Suprapubic skin (tissue), 4 donors: ENCODE measurements at places on chromosomes 1 and 21. TPM values are rescaled to one million over a fixed set of nuclear protein-coding genes. Genes with fewer than 3 reads are reported as not detected.

DNA sequence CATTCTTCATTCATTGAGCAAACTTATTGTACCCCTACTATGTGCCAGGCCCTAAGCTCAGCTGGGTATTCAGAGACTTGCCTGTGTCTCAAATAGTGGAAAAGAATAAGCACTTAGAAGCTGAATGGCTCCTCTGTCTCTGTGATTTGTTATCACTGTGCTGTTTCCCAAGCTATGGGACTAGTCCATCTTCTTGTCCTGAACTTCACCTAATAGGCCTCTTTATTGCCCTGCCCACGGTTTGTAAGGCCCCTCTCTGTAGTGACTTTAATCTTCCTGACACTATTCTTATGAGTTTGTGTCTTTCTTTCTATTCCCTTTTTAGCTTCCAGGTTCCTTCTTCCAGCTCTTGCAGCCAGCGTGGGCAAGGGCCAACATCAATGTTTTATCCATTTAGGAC is 85.4 kb upstream of the LPGAT1 start:
- no peaks in the 10 kb centered on the region for H3K36me3 ChIP-seq
- H3K4me1 ChIP-seq: peaks cover 10% of the 10 kb centered on the region
- H3K27me3 ChIP-seq: no peaks in the 10 kb centered on the region
- H3K4me3 ChIP-seq: no peak overlapping the region
- DNase-seq: no peak

DNA sequence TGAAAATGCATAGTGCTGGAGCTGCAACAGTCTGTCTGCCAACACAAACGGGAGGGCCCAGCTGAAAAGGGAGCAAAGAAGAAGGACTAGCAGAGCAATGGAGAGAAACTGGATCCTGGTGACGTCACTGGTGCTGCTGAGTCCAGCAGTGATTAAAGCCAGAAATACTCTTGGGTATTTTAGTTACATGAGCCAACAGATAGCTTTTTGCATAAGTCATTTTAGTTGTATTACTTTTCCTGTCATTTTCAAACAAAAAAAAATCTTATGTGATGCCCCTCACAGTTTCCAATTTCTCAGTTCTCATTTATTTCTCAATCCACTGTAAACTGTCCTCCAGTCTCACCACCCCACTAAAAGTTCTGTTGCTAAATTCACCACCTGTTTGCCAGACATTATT is 38.7 kb upstream of the NEK7 start:
- no peaks in the 10 kb centered on the region for H3K4me1 ChIP-seq
- H3K36me3 ChIP-seq: no peaks in the 10 kb centered on the region
- H3K4me3 ChIP-seq: no peak overlapping the region
- no peak overlapping the region for H3K27ac ChIP-seq
- no peaks in the 10 kb centered on the region for H3K27me3 ChIP-seq
- DNase-seq: no peak

DNA sequence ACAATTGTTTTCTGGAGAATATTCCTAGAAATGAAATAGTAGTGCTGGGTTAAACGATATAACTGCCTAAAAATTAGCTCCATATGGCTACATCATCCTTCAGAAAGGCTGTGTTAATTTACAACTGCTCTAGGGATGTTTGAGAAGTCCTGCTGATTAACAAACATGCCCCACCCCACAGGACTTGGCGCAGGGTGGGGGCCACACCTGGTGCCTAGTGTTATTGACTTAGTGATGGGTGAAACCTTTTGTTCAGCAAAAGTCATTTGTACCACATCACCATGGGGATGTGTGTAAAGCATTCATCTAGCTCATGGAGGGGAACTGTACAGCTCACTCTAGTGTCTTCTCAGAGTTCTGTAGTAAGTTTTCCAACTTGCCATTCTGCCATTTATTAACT is 492.8 kb downstream of the CAMTA1 start:
- H3K4me1 ChIP-seq: no peaks in the 10 kb centered on the region
- peaks cover 14% of the 10 kb centered on the region for H3K27me3 ChIP-seq
- H3K27ac ChIP-seq: no peak overlapping the region
- no peak overlapping the region for H3K4me3 ChIP-seq

The KLHDC7A gene
- not detected for total RNA-seq

The LCE3A gene
- total RNA-seq: not detected

DNA sequence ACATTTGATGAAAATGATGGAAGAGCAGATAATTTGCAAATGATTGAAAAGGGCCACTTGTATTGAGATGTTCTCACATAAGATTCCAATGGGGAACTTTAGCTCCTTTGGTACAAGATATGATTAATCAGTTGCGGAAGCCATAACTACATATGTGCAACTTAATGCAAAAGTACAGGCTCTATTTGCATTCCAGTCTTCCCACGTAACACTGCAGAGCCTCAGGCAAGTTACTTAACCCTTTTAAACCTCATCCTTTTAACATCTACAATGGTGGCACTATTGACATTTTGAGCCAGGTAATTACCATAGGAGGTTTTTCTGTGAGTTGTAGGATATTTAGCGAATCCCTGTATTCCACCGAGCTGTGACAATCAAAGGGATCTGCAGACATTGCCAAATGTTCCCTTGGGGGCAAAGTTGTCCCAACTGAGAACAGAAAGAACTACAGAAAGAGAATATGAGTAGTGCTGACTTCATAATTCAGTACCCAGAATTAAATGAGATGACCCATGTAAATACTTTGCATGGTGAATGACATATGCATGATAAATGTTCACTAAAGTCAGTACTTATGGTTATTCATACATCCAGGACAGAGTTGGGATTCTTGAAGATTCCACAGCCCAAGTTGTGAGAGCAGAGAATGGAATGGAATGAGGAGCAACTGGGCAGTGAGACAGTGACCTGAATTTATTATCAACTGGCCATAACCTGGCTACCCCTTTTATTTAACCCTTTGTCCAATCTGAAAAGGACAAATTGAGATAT is 62.6 kb downstream of the SPAG17 start:
- H3K27me3 ChIP-seq: no peaks in the 10 kb centered on the region
- no peak overlapping the region for H3K4me3 ChIP-seq
- peaks cover 12% of the 10 kb centered on the region for H3K4me1 ChIP-seq

The RNASEL gene
- total RNA-seq: 4.1 TPM

- no peaks in the 10 kb centered on the region for H3K36me3 ChIP-seq
- peaks cover 12% of the 10 kb centered on the region for H3K4me1 ChIP-seq
- no peak overlapping the region for H3K27ac ChIP-seq
- H3K27me3 ChIP-seq: no peaks in the 10 kb centered on the region
- no peak for DNase-seq
These were observed 5.1 kb downstream of the CLCNKB start for GRCh38 chr1:16048573-16049189.

The FCRL2 gene
- total RNA-seq: not detected

- no peak for DNase-seq
- no peaks in the 10 kb centered on the region for H3K36me3 ChIP-seq
- H3K4me1 ChIP-seq: no peaks in the 10 kb centered on the region
- H3K4me3 ChIP-seq: no peak overlapping the region
- no peak overlapping the region for H3K27ac ChIP-seq
These were observed 54.7 kb downstream of the LHX8 start for GRCh38 chr1:75188892-75189291.

The TCHHL1 gene
- total RNA-seq: 4.4 TPM

GRCh38 chr1:215407575-215407974 is 159.5 kb upstream of the KCTD3 start:
- H3K4me1 ChIP-seq: no peaks in the 10 kb centered on the region
- H3K36me3 ChIP-seq: no peaks in the 10 kb centered on the region
- H3K27ac ChIP-seq: peak overlapping the region; percentile 68
- no peaks in the 10 kb centered on the region for H3K27me3 ChIP-seq
- H3K4me3 ChIP-seq: no peak overlapping the region

DNA sequence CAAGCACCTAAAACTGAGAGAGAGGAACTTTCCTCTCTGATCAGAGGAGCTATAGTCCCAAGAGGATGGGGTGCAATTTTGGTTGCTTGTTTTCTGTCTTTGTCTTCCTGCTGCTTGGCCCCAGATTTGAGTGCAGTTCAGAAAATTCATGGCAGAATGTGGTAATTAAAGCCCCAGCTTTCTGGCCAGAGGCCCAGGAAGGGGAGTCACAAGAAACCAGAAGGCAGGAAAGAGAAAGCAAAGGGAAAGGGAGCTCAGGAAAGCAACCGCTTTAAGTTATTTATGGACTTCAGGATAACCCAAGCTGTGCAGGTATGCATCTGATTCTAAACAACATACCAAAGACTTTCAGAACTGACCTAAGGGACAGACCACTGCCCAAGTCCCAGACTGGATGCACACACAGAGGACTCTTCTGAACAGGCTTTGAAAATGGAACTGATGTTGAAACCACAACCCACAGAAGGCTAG is 88.8 kb downstream of the ST3GAL3 start:
- DNase-seq: no peak
- no peak overlapping the region for H3K4me3 ChIP-seq
- no peaks in the 10 kb centered on the region for H3K4me1 ChIP-seq
- no peaks in the 10 kb centered on the region for H3K27me3 ChIP-seq

DNA sequence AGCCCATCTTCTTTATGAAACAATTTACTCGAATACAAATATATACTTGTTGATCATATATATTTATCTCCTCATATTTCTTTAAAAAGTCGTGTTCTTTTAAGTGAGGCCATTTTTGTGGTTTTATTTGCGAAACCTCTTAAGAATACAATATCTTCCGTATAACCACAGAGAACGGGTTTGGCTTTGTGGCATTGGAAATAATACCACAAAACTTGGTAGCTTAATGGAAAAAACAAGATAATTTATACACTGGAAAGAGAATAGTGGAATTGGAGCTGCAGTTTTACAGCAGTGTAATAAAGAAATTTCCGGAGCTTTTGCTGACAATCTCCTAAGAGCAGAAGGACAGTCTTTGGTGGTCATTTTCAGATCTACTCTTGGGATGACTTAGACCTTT is 29.4 kb downstream of the PTGFR start:
- no peaks in the 10 kb centered on the region for H3K36me3 ChIP-seq
- DNase-seq: no peak
- H3K27me3 ChIP-seq: no peaks in the 10 kb centered on the region

The ANGPTL3 gene
- total RNA-seq: not detected

- H3K27me3 ChIP-seq: no peaks in the 10 kb centered on the region
- DNase-seq: no peak
- no peaks in the 10 kb centered on the region for H3K36me3 ChIP-seq
- H3K4me1 ChIP-seq: no peaks in the 10 kb centered on the region
- H3K4me3 ChIP-seq: no peak overlapping the region
These were observed 81.0 kb downstream of the MIS18A start for GRCh38 chr21:32197896-32198295.

DNA sequence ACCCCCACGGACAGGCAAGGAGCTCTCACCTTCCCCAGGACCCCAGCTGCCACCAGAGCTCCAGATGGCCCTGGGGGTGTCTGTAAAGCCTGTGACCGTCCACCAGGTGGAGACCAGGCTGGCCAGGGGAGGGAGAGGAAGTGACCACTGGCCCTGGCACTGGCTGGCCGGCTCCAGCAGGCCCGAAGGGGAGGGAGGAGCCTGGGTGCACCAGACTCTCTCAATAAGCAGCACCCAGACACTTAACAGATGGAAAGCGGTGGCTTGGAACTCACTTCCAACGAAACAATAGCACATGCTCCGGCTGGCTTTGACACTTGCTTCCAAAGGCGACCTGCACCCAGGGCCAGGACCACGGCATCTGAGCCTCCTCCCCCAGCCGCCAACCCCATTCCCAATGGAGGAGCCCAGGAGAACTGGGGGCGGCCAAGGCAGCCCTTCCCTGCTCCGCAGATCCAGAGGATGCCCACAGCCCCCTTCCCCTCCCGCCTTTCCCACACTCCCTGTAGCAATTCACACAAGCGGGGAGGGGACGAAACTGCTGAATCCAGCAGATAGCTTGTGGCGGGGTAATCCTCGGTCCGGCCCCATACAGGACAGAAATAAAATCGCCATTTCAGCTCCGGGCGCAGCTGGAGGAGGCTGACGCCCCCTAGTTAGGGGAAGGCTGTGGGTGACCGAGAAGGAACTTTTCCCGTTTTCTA is 742 bp upstream of the PDE9A start:
- DNase-seq: no peak
- peaks cover 34% of the 10 kb centered on the region for H3K4me1 ChIP-seq
- H3K27me3 ChIP-seq: peaks cover 43% of the 10 kb centered on the region
- H3K36me3 ChIP-seq: no peaks in the 10 kb centered on the region
- H3K4me3 ChIP-seq: peak overlapping the region; percentile 61
- peak overlapping the region; percentile 54 for H3K27ac ChIP-seq

- no peak overlapping the region for H3K4me3 ChIP-seq
- no peak overlapping the region for H3K27ac ChIP-seq
- H3K4me1 ChIP-seq: peaks cover 22% of the 10 kb centered on the region
- no peaks in the 10 kb centered on the region for H3K27me3 ChIP-seq
These were observed 3.6 kb downstream of the UBXN11 start for GRCh38 chr1:26302733-26303405.
